ENCODE measurements at places on chromosomes 6 and 20.

DNA sequence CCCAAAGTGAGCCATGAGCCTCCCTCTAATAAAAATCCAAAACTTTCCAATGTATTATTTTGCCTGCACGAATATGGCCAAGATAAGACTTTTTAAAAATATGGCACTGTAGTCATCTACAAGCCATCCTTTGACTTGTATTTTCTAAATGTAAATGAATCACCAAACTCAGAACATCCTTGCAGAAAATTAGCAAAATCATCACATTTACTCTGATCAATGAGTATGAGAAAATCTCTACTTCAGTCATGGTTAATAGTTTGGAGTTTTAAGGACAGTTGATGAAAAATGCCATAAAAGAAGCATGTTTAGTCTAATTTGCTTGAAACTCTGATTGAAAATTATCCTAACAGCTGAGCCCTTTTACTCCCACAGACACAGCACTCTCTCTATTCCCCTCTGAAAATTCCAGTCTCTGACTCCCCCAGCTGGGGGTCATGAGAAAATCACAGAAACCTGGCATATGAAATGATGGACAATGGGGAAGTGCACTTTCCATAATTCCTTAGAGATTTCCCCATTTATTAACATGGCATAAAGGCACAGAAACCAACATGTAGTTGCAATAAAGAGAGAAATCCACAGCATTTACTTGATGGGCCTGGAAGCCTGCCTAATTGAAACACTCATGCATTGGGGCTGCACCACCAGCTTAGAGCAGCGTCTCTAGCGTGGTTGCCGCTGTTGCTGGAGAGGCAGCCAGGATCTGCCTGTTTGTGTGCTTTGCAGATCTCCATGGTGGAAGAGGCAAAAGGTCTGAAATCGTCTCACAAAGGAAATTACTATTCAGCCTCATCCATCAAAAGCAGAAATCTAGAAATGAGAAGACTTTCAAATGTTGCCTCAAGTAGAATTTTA is 214.0 kb downstream of the WDR27 start:
- no peaks in the 10 kb centered on the region for H3K27me3 ChIP-seq
- no peak overlapping the region for H3K4me3 ChIP-seq
- no peaks in the 10 kb centered on the region for H3K4me1 ChIP-seq

DNA sequence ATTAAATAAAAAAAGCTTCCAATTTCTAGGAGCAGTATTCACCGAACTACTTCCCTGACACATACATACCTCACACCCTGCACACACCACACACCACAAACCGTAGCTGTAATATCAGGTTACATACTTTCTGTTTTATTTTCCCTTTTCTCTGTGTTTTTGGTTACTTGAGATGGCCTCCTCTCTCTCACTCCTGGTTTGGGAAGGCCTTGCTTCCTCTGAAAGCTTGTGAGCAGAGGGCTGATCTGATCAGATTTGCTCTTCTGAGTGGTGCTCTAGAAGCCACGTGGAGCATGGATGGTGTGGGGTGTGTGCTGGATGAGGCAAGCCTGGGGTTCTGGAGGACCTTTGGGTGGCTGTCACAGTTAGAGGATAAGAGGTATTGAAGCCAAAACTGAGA is 20.9 kb downstream of the UTRN start:
- H3K27ac ChIP-seq = no peak overlapping the region
- DNase-seq = no peak
- H3K4me1 ChIP-seq = no peaks in the 10 kb centered on the region
- H3K27me3 ChIP-seq = no peaks in the 10 kb centered on the region

- peak overlapping the region; percentile 90 for H3K27ac ChIP-seq
- H3K4me3 ChIP-seq = peak overlapping the region; percentile 100
- H3K4me1 ChIP-seq = peaks cover 11% of the 10 kb centered on the region
- H3K27me3 ChIP-seq = no peaks in the 10 kb centered on the region
- DNase-seq = peak; percentile 19
- no peaks in the 10 kb centered on the region for H3K36me3 ChIP-seq
Observed at GRCh38 chr20:58310291-58310782, 822 bp downstream of the RAB22A start.

DNA sequence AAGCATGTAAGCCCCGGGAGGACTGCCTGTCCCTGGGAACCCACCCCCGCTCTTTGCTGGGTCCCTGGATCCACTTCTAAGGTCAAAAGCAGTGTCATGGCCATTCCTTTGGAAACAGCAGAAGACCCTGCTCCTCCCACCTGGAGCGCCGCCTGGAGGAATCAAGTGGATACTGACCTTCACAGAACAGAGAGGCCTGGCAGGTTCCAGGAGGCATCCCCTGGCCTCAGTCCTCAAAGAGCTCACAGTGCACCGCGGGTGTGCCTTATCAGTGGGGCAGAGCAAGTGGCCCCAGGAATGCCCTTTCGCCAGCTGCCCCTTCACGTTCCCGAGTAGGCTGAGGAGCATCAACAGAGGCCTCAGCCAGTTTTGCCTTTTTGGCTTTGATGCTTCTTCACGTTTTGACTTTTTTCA is 11.1 kb upstream of the SLC4A11 start:
- H3K27me3 ChIP-seq = peaks cover 8% of the 10 kb centered on the region
- no peak overlapping the region for H3K4me3 ChIP-seq
- H3K36me3 ChIP-seq = no peaks in the 10 kb centered on the region
- H3K27ac ChIP-seq = no peak overlapping the region
- no peak for DNase-seq

Measured in colonic mucosa (tissue), 4 donors.